CD8-positive, alpha-beta memory T cell (primary cell): ENCODE measurements at places on chromosomes 12 and 14.

DNA sequence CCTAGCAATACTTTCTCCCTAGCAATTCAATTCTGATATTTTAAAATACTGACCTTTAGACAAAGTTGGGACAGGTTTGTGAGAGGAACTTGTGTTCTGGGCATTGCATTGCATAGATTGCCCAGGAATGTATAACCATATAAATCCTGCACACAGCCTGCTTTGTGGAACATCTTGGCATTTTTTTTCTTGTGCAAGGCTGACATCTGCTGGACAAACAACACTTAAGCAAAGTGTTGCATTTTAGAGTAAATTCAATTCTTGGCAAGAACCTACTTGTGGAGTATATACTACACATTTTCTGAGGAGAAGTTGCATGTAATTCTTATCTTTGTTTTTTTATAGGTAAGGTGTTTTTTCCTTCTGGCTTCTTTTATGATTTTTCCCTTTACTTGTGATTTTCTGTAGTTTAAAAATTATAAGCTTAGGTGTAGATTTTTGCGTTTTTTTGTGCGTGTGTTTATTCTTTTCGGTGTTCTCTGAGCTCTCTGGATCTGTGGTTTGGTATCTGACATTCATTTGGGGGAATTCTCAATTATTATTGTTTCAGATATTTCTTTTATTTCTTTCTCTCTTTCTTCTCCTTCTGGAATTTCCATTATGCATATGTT, 26.4 kb downstream of the TESPA1 start:
- no peak for DNase-seq

DNA sequence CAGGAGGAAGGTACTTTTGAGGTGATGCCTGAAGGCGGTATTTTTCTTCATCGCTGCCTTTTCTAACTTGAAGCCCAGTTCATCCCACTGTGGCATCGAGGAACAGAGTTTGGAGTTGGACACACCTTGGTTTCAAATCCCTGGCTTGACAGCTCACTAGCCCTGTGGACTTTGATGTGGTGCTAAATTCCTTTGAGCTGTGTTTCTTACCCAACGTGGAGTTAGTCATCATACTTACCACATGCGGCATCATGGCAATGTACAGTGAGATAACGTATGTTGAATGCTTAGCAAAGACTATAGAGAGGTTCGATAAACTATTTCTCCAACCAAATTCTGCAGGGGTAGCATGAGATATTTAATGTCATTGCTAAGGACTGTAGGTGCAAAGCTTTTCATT, 3.4 kb downstream of the PLEKHG3 start:
- DNase-seq = no peak

- no peak for DNase-seq
These were observed 24.0 kb downstream of the CCDC85C start for GRCh38 chr14:99579903-99580571.

DNA sequence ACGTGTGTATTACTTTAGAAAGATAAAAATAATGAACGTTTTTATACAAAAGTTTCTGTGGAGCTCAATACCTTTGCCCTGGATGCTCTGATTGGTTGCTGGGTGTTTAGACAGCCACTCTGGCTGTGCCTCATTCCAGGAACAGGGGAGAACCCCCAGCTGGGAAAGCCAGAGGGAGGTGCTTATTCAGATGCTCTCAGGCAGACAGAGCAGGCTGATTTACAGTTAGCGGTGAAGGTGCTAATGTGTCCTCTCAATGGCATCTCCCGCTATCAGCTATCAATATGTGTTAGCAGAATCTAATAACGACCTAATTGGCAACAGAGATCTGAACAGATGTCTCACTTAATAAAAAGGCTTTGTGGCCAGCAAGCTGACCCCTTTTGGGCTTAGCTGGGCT, 402.3 kb downstream of the NUAK1 start:
- DNase-seq = no peak

- no peak for DNase-seq
These were observed 142.6 kb downstream of the GPHN start for GRCh38 chr14:66650491-66650911.
